NCI-H510A treated with DMSO at 0.1 percent for 48 hours (cell line): ENCODE measurements at places on chromosomes 4 and X.

DNA sequence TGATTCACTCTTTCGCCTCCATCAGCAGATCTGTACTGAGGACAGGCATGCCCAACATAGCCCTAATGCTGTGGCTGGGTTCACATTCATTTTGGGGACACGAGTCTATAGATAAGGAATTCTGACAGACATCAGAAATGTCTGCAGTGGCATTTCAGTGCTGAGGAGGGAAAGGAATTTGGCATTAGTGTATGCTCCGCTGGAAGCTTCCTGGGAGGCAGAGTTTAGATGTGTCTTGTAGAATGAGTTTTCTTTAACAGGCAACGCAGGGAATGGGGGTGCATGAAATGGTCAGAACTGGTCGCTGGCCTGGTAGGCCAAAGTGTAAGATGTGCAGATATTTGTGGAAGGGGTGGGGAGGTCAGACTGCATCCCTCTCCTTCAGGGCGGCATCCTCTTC is 43.5 kb upstream of the ZNF518B start:
- DNase-seq = no peak

DNA sequence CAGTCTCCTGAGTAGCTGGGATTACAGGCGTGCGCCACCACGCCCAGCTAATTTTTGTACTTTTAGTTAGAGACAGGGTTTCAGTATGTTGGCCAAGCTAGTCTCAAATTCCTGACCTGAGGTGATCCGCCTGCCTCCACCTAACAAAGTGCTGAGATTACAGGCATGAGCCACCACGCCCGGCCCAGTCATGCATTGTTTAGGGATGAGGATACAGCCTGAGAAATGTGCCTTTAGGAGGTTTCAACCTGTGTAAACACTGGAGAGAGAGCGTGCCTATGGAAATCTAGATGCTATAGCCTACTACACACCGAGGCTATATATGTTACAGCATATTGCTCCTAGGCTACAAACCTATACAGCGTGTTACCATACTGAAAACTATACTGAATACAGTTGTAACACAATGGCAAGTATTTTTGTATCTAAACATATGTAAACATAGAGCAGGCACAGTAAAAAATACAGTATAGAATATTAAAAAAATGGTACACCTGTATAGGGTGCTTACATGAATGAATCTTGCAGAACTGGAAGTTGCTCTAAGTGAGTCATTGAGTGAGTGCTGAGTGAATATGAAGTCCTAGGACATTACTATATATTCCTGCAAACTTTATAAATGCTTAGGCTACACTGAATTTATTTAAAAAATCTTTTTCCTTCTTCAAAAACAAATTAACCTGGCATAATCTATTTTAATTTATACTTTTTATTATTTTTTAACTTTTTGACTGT is 588.2 kb upstream of the ADGRL3 start:
- DNase-seq = no peak

GRCh38 chr4:68905598-68905938 is 46.0 kb downstream of the UGT2A3 start:
- DNase-seq = no peak

- no peak for DNase-seq
Observed at GRCh38 chr4:10240691-10241090, 124.1 kb upstream of the WDR1 start.

DNA sequence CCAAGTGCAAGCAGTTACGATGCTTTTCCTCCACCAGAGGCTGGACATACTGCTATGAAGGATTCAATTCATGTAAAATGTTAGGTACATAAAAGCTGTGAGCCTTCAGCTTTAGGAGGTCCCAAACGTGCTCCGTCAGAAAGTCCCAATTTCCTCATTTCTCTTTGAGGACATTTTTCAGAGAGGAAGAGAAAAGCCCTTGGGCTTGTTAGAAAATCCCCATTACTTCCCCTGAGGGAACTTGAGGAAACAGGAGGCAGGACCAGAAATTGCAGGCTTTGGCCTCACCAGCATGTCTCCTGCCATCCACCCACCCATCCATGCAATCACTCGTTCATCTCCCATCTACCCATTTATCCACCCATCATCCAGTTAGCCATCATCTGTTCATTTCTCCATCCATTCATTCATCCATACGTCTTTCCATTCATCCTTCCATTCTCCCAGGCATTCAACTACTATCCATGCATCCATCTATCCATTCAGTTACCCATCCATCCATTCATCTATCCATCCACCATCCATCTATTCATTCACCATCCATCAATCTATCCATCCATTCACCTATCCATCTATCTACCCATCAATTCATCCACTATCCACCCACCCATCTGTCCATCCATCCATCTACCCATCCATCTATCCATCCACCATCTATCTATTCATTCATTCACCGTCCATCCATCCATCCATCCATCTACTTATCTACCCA is 223.5 kb downstream of the AFAP1 start:
- DNase-seq = no peak

- peak; percentile 83 for DNase-seq
Observed at GRCh38 chr4:108830509-108831244, 67.8 kb upstream of the ETNPPL start.

GRCh38 chr4:23022032-23022431 is 329.3 kb downstream of the GBA3 start:
- no peak for DNase-seq

GRCh38 chrX:106170318-106170717 is 2.2 kb downstream of the PWWP3B start:
- DNase-seq = peak; percentile 30

- no peak for DNase-seq
Observed at GRCh38 chrX:71541210-71542022, 8.5 kb downstream of the OGT start.

GRCh38 chr4:109183931-109184490 is 118.4 kb downstream of the COL25A1 start:
- no peak for DNase-seq

DNA sequence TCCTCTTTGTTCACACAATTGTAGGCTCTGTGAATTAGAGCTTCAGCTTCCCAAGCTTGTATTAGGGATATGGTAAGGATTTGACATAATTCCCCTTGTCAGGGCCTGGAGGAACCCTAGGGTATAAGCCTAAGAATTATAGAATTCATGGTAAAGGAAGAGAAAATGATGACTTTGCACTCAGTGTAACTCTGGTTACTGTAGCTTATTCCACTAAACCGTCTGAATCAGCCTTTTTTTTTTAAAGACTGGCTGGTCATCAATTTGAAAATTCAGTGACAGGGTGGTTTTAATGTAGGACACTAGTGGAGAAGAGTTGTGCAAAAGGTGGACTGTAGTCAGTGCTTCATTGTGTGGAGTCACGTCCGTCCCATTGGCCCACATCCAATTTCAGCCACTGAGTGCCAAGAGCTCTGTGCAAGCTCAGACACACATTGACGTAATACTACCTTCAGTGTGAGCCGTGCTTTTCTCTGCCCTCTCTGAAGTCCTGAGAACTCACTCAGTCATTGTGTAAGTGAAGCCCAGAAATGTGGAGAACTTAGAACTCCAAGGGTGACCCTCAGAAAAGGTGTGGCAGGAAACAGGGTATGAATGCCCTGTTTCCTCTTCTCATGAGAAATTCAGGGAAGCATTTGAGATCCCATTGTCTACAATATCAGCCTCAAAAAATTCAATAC is 449.8 kb downstream of the C4orf33 start:
- no peak for DNase-seq

GRCh38 chr4:163071308-163071707 is 95.4 kb downstream of the NAF1 start:
- DNase-seq = no peak

DNA sequence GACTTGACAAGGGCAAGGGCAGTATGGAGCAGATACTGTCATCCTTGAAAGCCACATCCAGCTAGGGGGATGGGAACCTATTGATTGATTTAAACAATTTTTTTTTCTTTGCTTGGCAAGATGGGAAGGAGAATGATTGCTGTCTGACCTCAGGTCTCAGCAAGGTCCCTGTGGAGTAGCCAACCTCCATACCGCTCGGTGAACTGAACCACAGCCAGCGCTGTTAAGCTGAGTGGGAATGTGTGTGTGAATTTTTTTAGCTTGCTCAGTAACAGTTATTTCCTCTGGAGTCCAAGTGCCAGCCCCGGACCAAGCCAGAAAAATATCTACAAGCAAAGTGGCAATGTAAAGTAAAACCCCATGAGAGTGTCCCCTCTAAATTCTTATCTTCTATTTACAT is 25.9 kb downstream of the DCX start:
- no peak for DNase-seq

DNA sequence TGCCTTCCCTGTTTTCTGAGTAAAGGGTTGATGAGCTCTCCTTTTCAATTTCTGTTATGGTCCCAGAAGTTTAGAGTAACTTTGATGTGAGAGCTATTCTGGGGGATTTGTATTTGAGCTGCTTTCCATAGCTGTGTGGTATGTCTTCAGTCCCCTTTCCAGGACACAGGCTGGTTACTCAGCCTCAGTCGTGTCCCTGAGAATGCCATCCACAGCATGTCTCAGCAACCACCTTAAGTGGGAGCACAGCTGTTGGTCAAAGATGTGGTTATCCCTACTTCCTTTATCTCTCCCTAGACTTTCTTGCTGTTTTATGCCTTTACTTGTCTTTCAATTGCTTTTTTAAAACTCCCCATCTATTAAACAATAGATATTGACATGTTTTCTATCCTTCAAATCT is 37.8 kb downstream of the RNF175 start:
- no peak for DNase-seq

DNA sequence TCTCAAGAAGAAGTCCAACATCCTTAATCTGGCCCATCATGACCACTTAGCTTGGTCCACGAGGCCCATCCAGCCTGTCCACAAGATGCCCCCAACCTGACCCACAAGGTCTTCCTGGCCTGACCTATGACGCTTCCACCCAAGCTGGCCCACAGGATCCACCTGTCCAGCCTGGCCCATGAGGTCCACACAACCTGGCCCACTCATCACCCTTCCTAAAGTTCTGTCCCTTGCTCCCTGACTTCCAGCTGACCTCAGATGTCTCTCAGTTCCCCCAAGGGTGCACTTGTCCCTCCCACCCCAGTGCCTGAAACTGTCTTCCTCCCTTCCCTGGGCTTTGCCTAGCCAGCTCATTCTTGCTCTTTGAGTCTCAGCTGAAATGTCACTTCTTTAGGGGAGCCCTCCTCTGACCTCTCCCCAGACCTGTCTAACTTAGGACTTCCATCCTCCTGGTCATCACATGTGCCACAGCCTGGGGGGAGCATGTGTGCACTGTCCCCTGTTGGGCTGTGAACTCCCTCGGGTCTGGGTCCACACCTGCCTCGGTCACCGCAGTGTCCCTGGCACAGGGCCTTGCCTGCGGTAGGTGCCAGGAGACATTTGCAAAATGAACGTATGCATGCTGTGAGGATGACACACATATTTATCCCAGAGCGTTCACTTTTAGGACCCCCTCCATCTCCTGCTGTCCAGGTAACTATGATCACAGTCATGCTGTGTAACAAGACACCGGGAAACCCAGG is 61.7 kb downstream of the EVC start:
- DNase-seq = no peak

DNA sequence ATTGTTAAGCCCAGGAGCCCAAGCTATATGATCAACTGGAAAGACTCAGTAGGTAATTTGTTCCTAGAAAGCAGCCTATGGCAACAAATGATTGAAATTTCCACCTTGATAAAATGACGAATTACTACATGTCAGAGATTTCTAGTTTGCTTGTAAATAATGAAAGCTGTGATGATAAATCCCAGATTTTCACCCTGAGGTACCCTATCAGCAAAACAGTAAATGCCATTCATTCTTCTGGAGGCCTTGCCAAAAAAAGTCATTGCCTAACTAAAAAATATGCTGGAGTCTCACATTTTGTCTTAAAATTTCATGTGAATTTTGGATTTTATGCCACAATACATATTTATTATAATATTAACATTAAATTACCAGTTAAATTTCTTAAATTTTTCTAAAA is 71.3 kb downstream of the PPEF2 start:
- DNase-seq = no peak

DNA sequence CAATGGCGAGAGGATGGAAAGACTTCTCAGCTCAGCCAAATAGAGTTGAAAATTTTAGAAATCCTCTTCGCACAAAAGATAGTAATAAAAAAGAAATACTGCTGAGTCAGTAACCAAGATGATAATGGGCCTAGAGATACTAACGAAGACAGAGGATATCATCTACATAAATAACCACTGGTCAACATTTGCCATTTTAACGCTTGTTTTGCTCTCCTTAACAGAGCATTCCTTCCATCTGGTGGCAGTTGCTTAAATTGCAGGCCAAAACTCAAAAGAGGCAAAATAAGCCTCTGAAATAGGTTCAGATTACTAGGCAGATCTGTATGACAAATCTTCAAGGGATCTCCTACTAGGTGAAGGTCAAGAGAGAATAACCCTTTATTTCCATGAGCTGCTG is 51.7 kb upstream of the MCF2 start:
- no peak for DNase-seq

GRCh38 chr4:26701786-26702227 is 117.9 kb downstream of the TBC1D19 start:
- DNase-seq = no peak

GRCh38 chr4:86947501-86948120 is 12.8 kb downstream of the AFF1 start:
- DNase-seq = no peak

- DNase-seq = peak; percentile 3
Observed at GRCh38 chr4:10457255-10457801, at the start of gene ZNF518B. Gene ZNF518B, minus strand, starts transcription at chr4:10457426. Its CDS starts 11,098 bp downstream, at chr4:10446328.

- DNase-seq = no peak
Observed at GRCh38 chr4:101039367-101039766, 308.0 kb downstream of the PPP3CA start.

DNA sequence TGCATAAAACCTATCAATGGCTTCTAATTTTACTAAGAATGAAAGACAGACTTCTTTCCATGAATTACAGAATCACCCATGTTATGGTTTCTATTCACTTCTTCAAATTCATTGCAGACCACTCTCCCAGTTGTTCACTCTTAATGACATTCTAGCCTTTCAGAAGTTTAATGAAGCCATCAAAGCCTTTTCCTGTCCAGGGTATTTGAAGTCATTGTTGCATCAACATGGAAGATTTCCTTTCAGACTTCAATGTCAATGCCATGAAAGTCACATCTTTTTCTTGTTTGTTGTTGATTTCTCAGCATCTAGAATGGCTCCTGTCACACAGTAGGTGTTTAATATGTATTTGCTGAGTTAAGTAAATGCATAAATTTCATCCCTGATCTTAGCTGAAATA is 48.1 kb upstream of the ARSJ start:
- DNase-seq = no peak

DNA sequence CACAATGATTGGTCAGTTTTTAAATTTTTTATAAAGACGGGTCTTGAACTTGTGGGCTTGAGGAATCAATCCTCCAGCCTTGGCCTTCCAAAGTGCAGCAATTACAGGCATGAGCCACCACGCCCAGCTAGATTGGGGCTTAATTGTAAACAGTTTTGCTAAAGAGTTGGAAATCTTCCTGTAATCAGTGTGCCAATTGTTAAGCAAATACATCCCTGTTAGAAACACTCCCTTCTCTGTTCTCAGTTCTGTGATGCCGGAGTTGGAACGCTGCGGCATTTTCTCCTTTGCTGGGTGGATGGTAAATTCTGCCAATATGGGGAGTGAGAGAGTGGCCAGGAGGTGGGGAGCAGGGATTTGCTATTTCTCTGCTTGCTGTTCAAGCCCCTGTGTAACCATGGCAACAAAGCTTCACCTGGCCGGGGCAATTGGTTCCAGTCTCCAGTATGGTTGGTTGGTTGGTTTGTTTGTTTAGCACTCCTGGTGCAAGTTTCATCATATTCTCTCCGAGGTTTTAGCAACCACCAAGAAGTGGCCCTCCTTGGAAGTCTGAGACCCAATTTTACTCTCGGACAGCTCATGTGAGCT is 3.0 kb upstream of the SPATA4 start:
- DNase-seq = peak; percentile 59
